ENCODE measurements at places on chromosomes 1 and 21. TPM values are rescaled to one million over a fixed set of nuclear protein-coding genes. Genes with fewer than 3 reads are reported as not detected.

Gene SLC9C2
- not detected for total RNA-seq

Gene FCRL1
- not detected for total RNA-seq

Gene CAPZA1
- total RNA-seq: 242 TPM

Gene INAVA
- not detected for total RNA-seq

Gene TENT5C
- total RNA-seq: 10.7 TPM

Gene NID1
- total RNA-seq: not detected

Gene KRTAP19-1
- total RNA-seq: not detected

Gene PALMD
- not detected for total RNA-seq

Gene DLGAP3
- 0.74 TPM for total RNA-seq

Gene OPRD1
- total RNA-seq: not detected

Gene GBP5
- total RNA-seq: 85.5 TPM

Gene AMY1C
- total RNA-seq: not detected

Gene AXDND1
- 0.67 TPM for total RNA-seq

GRCh38 chr21:16377857-16378256 is 648.1 kb downstream of the USP25 start:
- H3K4me1 ChIP-seq: no peaks in the 10 kb centered on the region
- H3K36me3 ChIP-seq: no peaks in the 10 kb centered on the region
- DNase-seq: no peak
- no peaks in the 10 kb centered on the region for H3K27me3 ChIP-seq

DNA sequence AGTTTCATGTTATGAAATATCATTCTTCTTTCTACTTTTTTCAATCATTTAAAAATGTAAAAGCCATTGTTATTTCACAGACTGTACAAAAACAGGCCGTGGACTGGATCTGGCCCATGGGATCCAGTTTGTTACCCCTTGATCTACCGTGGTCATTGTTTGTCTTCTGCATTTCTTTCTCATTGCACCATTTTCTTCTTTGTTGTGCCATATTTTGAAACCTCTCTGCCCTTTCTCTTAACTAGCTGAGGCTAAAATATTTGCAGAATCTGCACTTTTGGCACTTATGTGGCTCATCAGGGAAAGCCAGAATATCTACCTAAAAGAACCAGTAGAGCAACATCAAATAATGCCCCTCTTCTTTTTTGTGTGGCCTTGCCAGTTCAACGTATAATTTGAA is 50.5 kb downstream of the DNAJC6 start:
- no peak overlapping the region for H3K4me3 ChIP-seq
- no peak overlapping the region for H3K27ac ChIP-seq
- H3K36me3 ChIP-seq: no peaks in the 10 kb centered on the region
- no peaks in the 10 kb centered on the region for H3K27me3 ChIP-seq
- no peaks in the 10 kb centered on the region for H3K4me1 ChIP-seq

GRCh38 chr1:34408011-34408410 is 231.3 kb downstream of the C1orf94 start:
- no peaks in the 10 kb centered on the region for H3K4me1 ChIP-seq
- H3K4me3 ChIP-seq: no peak overlapping the region

GRCh38 chr1:15065736-15066135 is 87.8 kb upstream of the TMEM51 start:
- no peak overlapping the region for H3K27ac ChIP-seq
- H3K36me3 ChIP-seq: no peaks in the 10 kb centered on the region
- H3K4me3 ChIP-seq: no peak overlapping the region
- no peak for DNase-seq
- no peaks in the 10 kb centered on the region for H3K27me3 ChIP-seq
- no peaks in the 10 kb centered on the region for H3K4me1 ChIP-seq

- no peaks in the 10 kb centered on the region for H3K4me1 ChIP-seq
- H3K4me3 ChIP-seq: no peak overlapping the region
- H3K36me3 ChIP-seq: no peaks in the 10 kb centered on the region
- H3K27ac ChIP-seq: no peak overlapping the region
- H3K27me3 ChIP-seq: peaks cover 6% of the 10 kb centered on the region
These were observed 106.5 kb upstream of the SLC44A3 start for GRCh38 chr1:94713472-94714141.

DNA sequence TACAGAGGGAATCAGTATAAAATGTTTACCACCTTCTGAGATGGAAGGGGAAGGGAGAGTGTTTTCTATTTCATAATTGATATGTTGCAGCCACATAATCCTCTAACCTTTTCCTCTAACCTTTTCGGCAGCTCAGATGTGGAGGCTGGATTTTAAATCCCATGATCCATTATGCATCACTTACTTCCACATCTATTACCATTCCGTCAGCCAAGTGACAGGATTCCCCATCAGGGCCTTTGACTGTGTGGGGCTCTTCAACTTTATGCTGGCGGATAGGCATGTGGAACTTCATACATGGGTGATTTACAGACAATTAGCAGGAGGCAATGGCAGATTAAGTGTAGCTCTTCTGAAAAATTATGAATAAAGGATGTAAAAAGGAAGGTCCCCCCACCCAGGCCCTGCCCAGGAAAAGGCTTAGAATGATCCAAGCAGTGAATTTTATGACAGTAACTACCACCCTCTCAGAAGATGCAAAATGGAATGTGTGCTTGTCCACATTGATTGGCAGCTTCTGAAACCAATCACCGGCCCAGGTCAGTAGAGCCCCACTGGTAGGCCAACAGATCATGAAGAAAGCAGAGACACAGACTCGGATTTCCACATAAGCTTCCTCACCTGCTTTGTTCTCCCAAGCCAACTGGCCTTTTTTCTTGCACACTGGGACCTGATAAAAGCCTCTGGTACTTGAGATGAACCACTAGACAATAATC is 147.0 kb downstream of the ST6GALNAC5 start:
- no peak overlapping the region for H3K27ac ChIP-seq
- H3K4me1 ChIP-seq: no peaks in the 10 kb centered on the region
- no peak overlapping the region for H3K4me3 ChIP-seq
- no peaks in the 10 kb centered on the region for H3K36me3 ChIP-seq
- no peak for DNase-seq

GRCh38 chr1:113488576-113489177 is 98.4 kb downstream of the MAGI3 start:
- H3K27ac ChIP-seq: no peak overlapping the region
- H3K36me3 ChIP-seq: peaks cover 15% of the 10 kb centered on the region
- peaks cover 3% of the 10 kb centered on the region for H3K4me1 ChIP-seq
- no peak for DNase-seq

- DNase-seq: no peak
- no peak overlapping the region for H3K27ac ChIP-seq
- H3K27me3 ChIP-seq: no peaks in the 10 kb centered on the region
- peaks cover 11% of the 10 kb centered on the region for H3K4me1 ChIP-seq
These were observed 45.8 kb upstream of the RC3H1 start for GRCh38 chr1:174068000-174068399.

DNA sequence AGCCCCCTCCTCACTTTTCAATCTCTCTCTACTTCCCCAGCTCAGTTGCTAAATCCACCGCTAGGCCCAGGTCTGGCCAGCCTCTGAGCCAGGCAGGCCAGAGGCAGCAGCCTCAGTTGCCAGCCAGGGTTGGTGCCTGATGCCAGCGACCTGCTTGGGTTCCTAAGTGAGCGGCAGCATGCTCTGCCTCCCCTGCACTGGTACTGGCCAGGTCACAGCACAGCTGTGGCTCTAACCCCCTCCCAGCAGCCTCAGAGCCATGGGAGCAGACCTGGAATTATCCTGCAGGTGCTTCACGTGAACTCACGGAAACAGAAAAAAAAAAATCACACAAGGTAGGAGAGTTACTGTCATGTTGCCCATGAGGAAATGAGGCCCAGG is 82.5 kb upstream of the ATF3 start:
- H3K4me3 ChIP-seq: no peak overlapping the region
- H3K27me3 ChIP-seq: peaks cover 4% of the 10 kb centered on the region
- no peaks in the 10 kb centered on the region for H3K4me1 ChIP-seq
- no peaks in the 10 kb centered on the region for H3K36me3 ChIP-seq

- no peak overlapping the region for H3K4me3 ChIP-seq
- H3K36me3 ChIP-seq: no peaks in the 10 kb centered on the region
- DNase-seq: no peak
- peaks cover 10% of the 10 kb centered on the region for H3K27me3 ChIP-seq
These were observed 5.9 kb upstream of the TNFSF4 start for GRCh38 chr1:173212952-173213491.

DNA sequence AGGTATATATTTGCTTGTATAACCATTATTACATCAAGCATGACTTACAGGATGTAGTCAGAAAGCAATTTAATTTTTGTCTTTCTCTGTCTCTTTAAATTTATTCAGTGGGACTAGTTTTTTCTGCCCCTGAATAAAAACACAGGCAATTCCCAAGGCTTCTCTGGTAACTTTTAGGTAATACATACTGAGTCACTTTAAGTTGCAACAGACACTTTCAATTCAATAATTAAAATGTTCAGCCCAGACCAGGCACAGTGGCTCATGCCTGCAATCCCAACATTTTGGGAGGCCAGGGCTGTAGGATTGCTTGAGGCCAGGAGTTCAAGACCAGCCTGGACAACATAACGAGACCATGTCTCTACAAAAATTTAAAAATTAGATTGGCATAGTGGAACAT is 12.3 kb downstream of the SLC44A3 start:
- H3K27me3 ChIP-seq: peaks cover 6% of the 10 kb centered on the region
- H3K27ac ChIP-seq: no peak overlapping the region
- DNase-seq: no peak

DNA sequence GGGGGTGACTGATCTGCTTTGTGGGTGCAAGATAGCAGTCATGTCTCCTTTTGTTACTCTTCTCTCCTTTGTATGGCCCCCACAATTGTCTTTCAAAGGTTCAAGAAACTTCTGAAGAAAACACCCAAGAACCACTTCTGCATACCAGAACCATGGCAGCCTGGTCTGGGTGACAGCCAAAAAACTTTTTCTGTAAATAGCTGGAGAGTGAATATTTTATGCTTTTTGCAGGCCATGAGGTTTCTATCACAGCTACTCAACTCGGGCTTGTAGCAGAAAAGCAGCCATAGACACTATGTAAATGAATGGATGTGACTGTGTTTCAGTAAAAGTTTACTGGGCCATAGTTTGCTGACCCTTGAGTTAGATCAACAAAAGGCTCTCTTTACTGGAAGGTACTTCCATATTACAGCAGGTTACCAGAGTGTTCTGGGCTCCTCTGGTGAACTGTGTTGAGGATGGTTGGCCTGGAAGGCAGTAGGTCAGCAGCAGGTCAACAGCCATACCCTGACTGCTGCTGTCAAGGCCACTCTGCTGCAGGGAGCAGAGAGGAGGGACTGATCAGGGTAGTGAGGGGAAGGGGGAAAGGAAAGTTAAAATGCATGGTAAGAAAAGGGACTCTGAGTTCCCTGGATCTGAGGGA is 116.4 kb downstream of the GDAP2 start:
- H3K27ac ChIP-seq: no peak overlapping the region
- no peak overlapping the region for H3K4me3 ChIP-seq
- no peak for DNase-seq

DNA sequence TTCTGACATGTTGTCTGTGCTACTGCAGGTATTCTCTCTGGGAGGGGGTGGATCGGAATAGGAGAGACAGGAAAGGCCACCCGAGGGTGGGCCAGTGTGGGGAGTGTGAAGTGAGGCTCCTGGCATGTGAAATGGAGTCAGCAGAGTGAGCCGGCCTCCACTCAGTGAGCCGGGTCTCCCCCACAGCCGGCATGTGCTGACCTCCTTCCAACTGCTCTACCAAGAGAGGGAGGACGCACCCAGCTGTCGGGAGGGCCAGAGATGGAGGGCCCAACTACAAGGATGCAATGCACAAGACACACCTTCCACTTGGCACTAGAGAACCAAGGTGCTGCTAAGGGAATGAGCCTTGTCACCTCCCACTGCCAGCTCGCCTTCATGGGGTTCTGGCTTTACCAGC is 28.2 kb upstream of the CLSTN1 start:
- peaks cover 9% of the 10 kb centered on the region for H3K4me1 ChIP-seq
- H3K36me3 ChIP-seq: peaks cover 4% of the 10 kb centered on the region
- no peaks in the 10 kb centered on the region for H3K27me3 ChIP-seq
- H3K27ac ChIP-seq: no peak overlapping the region
- DNase-seq: no peak
- no peak overlapping the region for H3K4me3 ChIP-seq

DNA sequence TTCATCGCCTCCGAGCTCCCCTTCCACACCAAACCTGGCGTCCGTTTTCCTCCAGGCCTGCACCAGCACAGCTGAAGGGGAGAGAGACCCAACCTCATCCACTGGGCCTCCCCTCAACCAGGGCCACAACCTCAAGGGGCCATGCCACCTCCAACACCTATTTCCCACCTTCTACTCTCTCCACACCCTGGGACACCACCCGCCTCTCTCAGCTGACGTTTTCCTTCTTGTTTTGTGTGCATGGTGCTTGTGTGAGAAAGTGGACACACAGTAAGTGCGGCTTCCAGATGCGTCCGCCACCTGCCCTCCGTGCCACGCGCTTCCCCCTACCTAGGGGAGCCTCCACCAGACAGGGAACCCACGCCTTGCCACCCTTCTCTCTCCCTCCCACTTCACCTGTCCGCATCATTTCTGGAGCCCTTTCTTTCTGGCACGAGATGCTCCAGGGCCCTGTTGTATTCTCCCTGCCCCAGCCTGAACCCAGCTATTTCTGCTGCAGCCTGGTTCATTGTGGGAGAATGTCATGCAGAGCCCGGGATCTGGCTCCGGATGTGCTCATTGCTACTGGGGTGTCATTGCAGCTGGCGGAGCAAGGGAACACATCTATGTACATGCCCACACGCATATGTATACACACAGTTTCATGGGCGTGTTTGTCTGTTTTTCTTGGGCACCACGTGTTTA is 1.3 kb upstream of the GNB1 start:
- H3K27ac ChIP-seq: peak overlapping the region; percentile 86
- peak overlapping the region; percentile 74 for H3K4me3 ChIP-seq
- DNase-seq: no peak
- H3K27me3 ChIP-seq: peaks cover 5% of the 10 kb centered on the region

GRCh38 chr1:180235502-180236239 is 5.6 kb downstream of the LHX4 start:
- peaks cover 48% of the 10 kb centered on the region for H3K4me1 ChIP-seq
- no peak overlapping the region for H3K27ac ChIP-seq
- no peak for DNase-seq

DNA sequence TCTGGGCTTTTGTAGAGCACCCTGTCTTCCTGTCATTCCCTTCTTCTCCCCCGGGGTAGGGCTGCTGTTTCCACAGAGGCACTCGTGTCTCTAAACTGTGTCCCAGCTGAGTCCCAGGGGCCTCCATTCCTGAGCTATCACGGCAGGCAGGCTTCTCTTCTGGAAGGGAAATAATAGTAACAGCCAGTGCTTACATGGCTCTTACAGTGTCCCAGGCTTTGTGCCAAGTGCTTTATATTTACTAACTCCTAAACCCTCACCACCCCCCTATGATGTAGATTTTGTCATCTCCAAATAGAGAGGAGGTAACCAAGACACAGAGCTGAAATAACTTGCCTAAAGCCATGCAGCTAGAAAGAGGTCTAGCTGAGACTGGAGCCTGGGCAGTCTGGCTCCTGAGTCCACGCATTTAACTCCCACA is 1.4 kb upstream of the CELF3 start:
- DNase-seq: no peak
- H3K27me3 ChIP-seq: peaks cover 63% of the 10 kb centered on the region

Data from activated naive CD4-positive, alpha-beta T cell treated with anti-CD3 and anti-CD28 coated beads for 36 hours (primary cell).